ENCODE measurements at places on chromosomes 12 and 14. TPM values are rescaled to one million over a fixed set of nuclear protein-coding genes. Genes with fewer than 3 reads are reported as not detected.

The DHRS4L2 gene
- total RNA-seq = 13.7 TPM

The SPX gene
- total RNA-seq = 12.9 TPM

The IAPP gene
- total RNA-seq = not detected

The TMEM106C gene
- total RNA-seq = 59.6 TPM

The HPD gene
- total RNA-seq = 0.04 TPM

The BICD1 gene
- 8.6 TPM for total RNA-seq

The GLIPR1L2 gene
- total RNA-seq = 1.5 TPM

The CRACR2A gene
- 1.3 TPM for total RNA-seq

The SLC38A4 gene
- 5.6 TPM for total RNA-seq

The PSMB5 gene
- total RNA-seq = 154 TPM

The CCDC196 gene
- not detected for total RNA-seq

The SIRT4 gene
- 6.3 TPM for total RNA-seq

The PTPRR gene
- 2.0 TPM for total RNA-seq

The PTGER2 gene
- 1.4 TPM for total RNA-seq

The TSPAN19 gene
- 0.04 TPM for total RNA-seq

The LGR5 gene
- total RNA-seq = 7.2 TPM

The STON2 gene
- total RNA-seq = 34.5 TPM

The DCN gene
- 2,074 TPM for total RNA-seq

The LHX5 gene
- total RNA-seq = not detected

The KRT80 gene
- total RNA-seq = 0.62 TPM

The ERBB3 gene
- 126 TPM for total RNA-seq

The LIN7A gene
- 3.1 TPM for total RNA-seq

The PLEKHG7 gene
- 0.18 TPM for total RNA-seq

The AICDA gene
- 0.40 TPM for total RNA-seq

The ESR2 gene
- 0.13 TPM for total RNA-seq

The DACT1 gene
- total RNA-seq = 26.6 TPM

The TCL1A gene
- total RNA-seq = 0.40 TPM

The PRR4 gene
- total RNA-seq = 4.8 TPM

The RFX4 gene
- total RNA-seq = 0.09 TPM

All from muscle of leg (tissue), 16 donors.